ENCODE measurements at places on chromosomes 16 and 17.

DNA sequence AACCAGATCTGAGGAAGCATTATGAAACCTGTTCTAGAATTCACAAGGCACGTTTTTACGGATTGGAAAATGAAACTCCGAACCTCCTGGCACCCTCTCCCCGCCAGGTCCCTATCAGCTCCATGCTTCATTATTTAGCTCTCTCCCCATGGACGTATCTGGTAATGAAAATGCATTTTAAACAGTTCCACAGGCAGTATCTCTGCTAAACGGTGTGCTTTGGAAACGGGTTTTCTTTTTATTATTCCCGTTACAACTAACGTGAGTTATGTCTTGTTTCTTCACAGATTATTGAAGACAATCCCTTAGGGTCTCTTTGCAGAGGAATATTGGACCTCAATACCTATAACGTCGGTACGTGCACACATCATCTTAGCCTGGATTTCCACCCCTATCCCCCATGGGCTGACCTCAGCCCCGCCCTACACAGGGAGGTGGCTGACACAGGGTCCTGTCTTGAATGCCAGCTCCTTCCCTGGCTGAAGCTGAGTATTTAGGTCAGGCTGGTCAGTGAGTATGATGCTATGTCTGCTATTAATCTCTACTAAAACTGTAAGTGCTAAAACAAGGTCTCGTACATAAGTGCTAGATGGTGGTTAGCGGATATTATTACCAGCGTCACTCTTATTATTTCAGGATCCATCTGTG, 82.9 kb downstream of the SDR42E1 start:
- no peak for DNase-seq

GRCh38 chr17:59888145-59888750, 4.5 kb downstream of the TUBD1 start:
- DNase-seq, result no peak

DNA sequence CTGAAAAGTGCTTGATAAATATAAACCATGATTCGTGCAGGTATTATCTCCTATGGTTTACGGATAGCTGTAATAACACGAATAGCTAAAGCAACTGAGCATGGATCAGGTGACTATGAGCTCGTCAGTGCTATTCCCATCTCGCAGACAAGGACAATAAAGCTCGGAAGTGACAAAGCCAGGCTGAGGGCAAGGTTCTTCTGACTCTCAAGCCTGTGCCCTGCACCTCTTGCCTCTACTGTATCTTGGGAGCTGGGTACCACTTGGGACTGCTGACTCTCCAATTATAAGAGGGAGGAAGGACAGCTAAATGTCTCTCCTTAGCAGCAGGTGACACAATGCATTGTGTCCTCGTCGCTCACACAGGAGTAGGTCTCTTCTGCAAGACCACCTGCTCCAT, 49.6 kb upstream of the IRF8 start:
- no peak for DNase-seq

- DNase-seq, result no peak
These were observed 75.5 kb upstream of the MED9 start for GRCh38 chr17:17401271-17401781.

DNA sequence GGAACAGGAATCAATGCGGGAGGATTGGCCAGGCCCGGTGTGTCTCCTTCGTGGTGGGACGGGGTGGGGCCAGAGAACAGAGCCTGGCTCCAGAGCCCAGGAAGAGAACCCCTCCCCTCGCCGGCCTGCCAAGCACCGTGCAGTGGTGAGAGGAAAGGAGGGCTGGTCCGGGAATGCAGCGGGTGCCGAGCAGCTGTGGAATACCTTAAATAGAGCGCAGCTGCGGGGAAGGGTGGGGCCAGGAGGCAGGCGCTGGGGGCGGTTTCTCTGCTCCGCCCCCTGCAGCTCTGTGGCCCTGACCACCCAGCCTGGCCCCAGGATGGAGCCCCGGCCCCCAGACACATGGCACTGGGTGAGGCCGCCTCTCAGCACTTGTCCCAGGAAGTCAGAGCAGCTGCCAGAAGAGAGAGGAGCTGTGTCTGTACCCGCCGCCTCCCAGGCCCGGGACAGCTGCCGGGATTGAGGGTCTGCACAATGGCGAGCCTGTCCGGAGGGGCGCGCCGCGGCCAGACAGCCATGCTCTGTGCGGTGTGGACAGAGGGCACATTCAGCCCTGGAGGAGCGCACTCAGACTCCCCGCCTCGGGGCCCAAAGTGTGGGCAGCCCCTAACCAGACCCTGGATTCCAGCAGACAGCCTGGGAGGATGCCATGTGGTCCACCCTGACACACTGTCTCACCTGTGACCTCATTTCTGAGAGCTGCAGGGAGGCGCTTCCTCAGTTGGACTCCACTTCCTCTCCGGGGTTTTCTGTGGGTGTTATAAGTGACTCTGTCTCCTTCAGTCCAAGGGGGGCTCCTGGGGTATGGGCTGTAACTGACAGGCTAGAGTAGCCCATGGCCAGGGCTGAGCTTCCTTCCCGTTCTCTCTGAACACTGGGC, 268.8 kb downstream of the SEC14L1 start:
- no peak for DNase-seq

GRCh38 chr16:83980794-83981193, 12.8 kb downstream of the NECAB2 start:
- no peak for DNase-seq

GRCh38 chr17:63497708-63498483, 21.0 kb downstream of the ACE start:
- no peak for DNase-seq

DNA sequence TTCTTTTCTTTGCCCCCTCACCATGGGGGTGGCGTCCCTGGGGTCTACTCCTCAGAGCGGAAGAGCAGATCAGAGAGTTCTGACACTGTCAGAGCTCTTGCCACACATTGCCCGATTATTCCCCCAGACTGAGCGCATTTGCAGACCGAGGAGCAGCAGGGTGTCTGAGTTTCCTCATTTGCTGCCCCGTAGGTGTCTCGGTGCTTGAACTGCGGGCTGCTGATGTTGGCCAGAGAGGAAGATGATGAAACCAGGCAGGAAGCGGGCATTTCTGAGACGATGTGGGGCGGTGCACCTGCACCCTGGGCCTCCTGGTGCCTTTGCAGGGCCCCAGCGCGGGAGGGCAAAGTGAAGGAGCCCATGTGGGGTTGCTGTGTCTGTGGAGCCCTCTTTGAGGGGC, 55.2 kb downstream of the ARSG start:
- DNase-seq, result peak; percentile 47

GRCh38 chr17:35243561-35244340, 879 bp downstream of the SLFN5 start:
- peak; percentile 19 for DNase-seq

DNA sequence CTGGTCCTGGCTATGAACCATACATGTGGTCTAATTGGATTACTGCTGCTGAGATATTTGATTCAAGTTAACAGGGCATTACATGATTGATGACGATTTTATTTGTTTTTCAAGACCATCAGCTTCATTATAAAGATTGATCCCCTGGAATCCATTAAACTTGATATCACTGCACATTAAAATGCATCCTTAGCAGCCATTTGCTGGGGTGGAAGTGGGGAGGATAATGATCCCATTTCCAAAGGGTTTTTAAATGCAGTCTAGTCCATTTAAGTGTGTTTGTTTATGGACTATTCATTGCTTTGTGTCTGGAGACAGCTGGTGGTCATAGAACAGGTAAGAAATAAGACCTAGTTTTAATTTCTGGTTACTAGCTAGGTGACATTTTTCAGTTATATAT, 40.9 kb downstream of the ADAMTS18 start:
- DNase-seq, result no peak

GRCh38 chr17:51427856-51428255, 167.5 kb downstream of the UTP18 start:
- peak; percentile 51 for DNase-seq

- DNase-seq, result no peak
These were observed 971 bp downstream of the MINK1 start for GRCh38 chr17:4833941-4834680.

- no peak for DNase-seq
These were observed 3.1 kb upstream of the SOX9 start for GRCh38 chr17:72117535-72118334.

GRCh38 chr17:17928398-17929287, 43.6 kb downstream of the TOM1L2 start:
- no peak for DNase-seq

DNA sequence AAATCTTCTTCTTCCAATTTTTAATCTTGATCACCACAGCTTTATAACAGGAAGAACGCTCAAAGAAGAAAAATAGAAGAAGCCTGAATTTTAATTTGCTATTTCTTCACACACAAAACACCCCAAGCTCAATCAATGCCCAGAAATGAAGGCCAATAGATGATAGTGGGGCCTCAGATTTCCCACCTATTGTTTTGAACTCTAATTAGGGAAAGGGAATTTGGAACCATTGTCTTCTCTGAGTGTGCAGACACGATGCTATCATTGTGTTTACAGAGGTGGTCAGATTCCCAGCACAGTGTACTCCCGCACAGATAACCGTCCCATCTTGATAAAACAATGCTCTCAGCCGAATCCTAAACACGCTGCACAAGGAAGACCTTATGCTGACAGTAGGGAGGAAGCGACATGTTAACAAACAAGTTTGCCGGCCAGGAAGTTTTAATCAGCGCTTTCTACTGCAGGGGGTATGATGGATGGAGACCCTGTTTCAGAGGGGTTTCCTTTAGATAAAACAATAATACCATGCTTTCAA, 684.7 kb downstream of the MAF start:
- no peak for DNase-seq

- no peak for DNase-seq
These were observed 2.3 kb downstream of the CASKIN2 start for GRCh38 chr17:75512926-75513640.

DNA sequence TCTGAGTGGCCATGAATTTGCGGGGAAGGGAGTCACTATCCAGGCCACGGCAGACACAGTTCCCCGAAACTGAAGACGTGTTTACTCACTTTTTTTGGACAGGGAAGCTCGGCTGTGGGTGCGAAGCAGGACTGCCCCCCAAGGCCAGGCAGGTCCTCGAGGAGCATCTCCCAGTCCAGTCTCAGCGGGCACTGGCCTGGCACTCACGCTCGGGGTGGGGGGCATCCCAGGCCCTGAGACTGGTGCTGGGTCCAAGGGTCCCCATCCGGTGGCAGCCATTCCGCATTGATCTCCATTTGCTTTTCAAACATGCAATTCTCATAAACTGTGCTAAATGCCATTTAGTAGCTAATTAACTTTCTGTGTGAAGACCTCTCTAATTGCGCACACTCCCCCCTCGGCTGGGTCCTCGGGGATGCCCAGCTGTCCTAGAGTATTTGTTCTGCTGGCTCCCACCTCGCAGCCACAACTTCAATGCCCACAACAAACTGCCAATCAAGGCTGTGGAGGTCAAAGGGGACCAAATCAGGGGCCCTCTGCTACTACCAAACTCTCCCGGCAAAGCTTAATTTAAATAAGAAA, 50.2 kb downstream of the TBC1D16 start:
- DNase-seq, result no peak

- no peak for DNase-seq
These were observed 8.7 kb upstream of the FZD2 start for GRCh38 chr17:44548376-44549230.

DNA sequence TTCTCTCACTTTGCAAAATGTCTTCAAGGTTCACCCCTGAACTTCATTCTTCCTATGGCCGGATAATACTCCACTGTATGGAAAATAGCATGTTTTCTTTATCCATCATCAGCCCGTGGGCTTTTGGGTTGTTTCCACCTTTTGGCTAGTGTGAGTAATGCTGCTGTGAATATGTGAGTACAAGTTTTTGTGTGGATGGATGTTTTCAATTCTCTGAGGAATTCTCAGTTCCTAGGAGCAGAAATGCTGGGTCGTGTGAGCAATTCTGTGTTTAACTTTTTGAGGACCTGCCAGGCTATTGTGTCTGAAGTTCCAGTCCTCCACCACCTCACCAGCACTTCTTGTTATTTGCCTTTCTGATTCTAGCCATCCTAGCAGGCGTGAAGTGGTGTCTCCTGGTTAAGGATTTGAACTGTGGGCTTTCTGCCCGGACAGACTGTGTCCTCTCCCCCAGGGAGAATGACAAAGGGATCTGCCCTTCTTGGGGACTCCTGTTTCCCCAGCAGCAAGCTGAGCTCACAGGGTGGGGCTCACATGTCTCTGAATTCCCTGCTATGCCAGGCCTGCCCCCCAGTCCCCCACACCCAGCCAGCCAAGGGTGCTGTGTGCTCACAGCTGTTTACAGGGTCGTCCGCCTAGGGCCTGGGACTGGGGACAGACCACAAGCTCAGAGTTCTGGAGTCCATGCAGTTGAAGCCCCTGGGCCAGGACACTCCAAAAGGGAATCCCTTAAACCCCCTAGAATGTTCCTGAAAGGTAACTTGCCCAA, 92.2 kb upstream of the CIBAR2 start:
- no peak for DNase-seq

DNA sequence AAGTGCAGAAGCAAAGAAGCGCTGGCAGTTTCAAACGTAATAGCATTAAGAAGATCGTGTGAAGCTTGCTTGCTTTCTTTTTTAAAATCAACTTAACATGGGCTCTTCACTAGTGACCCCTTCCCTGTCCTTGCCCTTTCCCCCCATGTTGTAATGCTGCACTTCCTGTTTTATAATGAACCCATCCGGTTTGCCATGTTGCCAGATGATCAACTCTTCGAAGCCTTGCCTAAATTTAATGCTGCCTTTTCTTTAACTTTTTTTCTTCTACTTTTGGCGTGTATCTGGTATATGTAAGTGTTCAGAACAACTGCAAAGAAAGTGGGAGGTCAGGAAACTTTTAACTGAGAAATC, 17.4 kb upstream of the RAB11FIP4 start:
- no peak for DNase-seq

- no peak for DNase-seq
These were observed 192.2 kb upstream of the WSCD1 start for GRCh38 chr17:5877948-5878347.

GRCh38 chr17:41818024-41818423, 5.2 kb downstream of the FKBP10 start:
- no peak for DNase-seq

DNA sequence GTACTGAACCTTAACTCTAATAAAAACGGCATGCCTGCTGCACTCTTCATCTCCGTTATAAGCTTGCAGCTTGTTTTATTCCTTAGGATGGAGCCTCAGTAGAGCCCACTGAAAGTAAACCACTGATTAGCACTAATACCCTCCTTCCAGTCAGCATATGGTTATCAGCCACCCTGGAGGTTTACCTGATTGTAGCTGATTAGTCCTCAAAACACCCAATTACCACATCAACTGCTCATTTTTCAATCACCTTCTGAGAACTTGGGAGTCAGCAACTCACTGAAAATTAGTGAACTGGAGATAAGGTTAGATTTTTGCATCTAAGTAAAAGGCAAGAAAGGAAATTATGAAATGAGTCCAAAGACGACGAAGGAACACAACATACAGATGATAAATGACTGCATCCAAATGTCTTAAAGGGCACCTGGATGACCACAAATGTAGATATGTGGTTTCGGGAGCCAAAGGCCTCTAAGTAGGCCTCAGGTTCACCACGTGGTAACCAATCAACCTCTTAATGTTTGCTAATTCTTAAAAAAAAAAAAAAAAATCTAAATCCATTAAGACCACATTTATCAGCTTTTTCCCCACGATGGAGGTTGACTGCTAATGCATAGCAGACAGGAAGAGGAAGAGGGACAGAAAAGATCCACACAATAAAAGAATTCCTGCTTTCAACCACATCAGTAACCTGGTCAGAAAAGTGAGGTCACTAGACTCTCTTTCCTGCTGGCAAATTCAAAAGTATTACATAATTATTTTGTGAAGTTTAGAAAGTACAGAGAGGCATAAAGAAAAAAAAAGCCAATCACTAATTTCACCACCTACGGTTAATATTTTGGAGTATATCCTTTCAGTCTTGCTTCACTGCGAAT, 28.0 kb downstream of the DCUN1D3 start:
- no peak for DNase-seq

- DNase-seq, result no peak
These were observed 5.9 kb downstream of the SCARF1 start for GRCh38 chr17:1639549-1640180.

- no peak for DNase-seq
These were observed 252.0 kb upstream of the KIF2B start for GRCh38 chr17:53570731-53571130.

All from stimulated activated CD4-positive, alpha-beta T cell treated with anti-CD3 and anti-CD28 coated beads, TNF-alpha, amount 100 ng/mL, for 1 hour (primary cell).